Stimulated activated CD8-positive, alpha-beta memory T cell treated with anti-CD3 and anti-CD28 coated beads, Interleukin-7, amount 100 ng/mL, for 1 hour (primary cell): ENCODE measurements at places on chromosomes 2 and 18.

DNA sequence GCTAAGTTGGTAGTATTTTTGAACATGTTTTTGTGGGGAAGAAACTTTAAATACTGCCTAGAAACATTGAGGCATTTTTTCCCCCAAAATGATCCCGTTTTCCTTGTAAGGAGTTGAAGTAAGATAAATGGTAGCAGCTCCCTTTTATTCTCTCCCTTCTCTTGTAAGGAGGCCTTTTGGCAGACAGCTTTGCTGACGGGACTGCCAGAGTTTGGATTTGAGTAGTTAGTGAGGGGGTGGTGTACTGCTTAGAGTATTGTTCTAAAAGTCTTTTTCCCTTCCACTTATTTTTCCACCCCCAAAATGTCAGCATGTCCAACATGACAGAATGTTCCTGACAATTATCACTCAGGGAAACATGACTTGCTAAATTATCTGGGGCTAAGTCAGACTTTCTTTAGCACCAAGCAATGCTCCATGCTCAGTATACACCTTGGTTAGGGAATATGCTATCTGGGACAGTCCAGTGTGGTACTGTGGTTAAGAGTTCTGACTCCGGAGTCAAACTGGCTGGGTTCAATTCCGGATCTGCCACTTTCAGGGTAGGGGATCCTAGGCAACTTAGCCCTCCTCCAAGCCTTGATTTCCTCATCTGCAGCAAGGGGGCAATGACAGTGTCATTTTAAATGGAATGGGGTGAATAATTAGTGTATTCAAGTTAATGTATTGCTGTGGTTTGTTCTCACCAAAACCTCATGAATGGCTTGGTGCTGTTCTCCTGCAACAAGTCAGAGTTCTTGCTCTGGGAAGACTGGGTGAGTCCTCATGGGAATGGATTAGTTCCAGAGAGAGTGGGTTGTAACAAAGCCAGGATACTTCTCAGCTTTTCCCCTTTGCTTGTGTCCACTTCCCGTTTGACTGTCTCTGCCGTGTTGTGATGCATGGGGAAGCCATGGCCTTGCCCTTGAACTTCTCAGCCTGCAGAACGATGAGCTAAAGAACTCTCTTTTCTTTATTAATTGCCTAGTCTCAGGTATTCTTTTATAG, 116.2 kb downstream of the TANC1 start:
- DNase-seq = no peak

DNA sequence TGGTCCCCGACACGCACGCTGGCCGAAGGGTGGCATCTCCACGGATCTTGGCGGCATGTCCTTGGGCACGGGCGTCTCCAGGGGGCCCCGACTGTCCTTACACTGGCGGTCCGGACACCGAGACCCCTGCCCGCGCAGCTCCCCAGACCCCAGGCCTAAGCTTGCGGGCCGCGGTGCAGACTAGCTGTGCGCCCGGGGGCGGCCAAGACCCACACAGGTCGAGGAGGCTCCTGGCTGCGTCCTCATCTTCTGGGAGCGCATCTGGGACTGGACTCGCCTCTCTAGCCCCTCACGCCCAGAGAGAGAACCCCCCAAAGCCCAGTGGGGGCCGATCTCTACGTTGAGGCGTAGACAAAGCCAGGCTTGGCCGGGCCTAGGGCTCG, 475 bp upstream of the TWIST2 start:
- DNase-seq = no peak

- no peak for DNase-seq
These were observed 53.3 kb upstream of the CCDC195 start for GRCh38 chr2:224769489-224769888.

GRCh38 chr2:156326526-156327095, 5.9 kb downstream of the NR4A2 start:
- no peak for DNase-seq

GRCh38 chr2:20624884-20625485, 25.9 kb downstream of the HS1BP3 start:
- DNase-seq = no peak

GRCh38 chr2:113060396-113060795, 1.4 kb downstream of the IL36RN start:
- no peak for DNase-seq

DNA sequence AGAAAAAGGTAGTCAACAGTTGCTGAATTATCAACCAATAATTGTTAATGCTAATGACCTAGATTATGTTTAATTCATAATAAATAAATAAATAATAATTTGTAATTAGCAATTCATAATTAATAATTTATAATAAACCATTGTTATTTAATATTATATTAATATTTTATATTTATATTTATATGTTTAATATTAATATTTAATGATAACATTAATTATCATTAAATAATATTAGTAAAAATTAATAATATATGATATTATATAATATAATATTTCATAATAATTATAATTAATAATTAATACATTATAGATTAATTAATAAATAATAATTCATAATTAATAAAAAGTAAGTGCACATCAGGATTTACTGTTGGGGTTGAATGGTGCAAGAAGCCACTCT, 389.4 kb upstream of the RGPD4 start:
- no peak for DNase-seq

DNA sequence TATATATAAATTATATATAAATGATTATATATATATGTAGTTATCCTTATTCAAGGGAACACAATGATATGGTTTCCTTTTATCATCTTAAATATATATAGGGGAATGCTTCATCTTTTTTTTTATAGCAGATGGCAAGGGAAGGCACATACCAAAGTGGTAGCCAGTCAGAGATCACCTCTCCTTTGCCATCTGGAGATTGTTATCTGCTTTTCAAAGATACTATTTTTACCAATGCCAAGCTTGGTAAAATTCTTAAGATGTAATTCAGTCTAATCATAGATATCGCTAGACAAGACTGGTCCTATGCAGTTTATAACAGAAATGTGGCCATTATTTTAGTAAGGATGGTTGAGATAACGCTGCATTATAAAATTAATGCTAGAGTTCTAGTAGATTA, 64.7 kb upstream of the DSEL start:
- no peak for DNase-seq

DNA sequence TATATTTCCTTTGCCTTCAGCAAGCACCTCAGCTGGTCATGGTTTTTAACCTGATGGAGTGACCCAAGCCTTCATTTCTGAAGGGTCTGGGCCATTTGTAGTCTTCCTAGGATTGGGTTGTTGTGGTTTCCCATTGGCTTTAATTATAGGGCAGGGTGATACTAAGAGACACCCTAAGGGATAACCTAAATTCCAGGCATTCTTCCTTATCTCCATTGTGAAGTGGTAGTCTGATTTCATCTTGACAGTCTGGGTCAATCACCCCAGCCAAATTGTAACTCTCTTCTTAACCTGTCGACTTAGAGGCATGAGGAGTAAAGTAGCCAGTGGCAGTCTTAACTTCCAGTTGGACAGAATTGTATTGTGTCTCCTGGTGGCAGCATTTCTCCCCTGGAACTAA, 30.2 kb upstream of the MEX3C start:
- no peak for DNase-seq

DNA sequence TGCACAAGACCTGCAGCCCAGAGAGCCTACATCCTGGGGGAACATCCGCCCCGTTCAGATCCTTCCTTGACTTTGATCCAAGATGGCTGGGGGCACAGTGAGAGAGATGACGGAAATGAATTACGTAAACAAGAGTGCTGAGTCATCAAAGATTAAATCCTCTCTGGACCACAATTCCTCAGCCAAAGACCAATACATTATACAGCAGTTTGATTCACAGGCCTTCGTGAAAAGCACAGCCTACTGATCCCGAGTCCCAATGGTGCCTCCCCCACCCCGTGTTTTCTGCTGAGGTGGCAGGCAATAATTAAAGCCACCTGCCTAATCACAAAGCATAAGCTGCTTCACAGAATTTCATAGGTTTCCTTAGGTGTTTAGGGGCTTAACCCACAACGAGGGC, 43.0 kb downstream of the MYO5B start:
- no peak for DNase-seq

GRCh38 chr2:61014763-61015162, 2.8 kb upstream of the PEX13 start:
- no peak for DNase-seq

- DNase-seq = no peak
These were observed 26.0 kb downstream of the STK25 start for GRCh38 chr2:241482126-241482955.

GRCh38 chr2:178265851-178266250, 71.5 kb downstream of the OSBPL6 start:
- no peak for DNase-seq

DNA sequence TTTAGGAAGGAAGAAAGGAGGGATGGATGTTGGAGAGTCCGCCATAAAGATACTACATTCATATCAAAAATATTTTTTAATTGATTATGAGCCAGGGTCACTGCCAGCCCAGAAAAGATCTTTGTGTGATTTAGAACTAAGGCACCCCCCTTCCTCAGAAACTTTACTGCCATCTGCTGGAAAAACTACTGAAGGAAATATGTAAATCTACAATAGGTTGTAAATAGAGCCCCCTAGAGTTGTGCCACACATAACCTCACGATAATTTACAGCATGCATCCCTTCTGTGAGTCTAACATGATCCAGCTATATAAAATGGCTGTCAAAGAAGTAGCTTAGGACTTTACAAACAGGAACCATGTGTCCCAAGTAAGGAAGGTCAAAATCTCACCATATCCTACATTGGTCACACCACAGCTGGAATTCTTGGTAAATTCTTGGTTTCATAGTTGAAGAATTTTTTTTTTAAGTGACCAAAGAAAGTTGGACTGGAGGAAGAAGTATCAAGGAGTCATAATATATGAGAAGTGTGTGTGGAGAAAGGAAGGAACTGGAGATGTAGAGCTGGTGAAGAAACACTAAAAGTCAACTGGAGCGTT, 152.5 kb downstream of the CYP26B1 start:
- no peak for DNase-seq

DNA sequence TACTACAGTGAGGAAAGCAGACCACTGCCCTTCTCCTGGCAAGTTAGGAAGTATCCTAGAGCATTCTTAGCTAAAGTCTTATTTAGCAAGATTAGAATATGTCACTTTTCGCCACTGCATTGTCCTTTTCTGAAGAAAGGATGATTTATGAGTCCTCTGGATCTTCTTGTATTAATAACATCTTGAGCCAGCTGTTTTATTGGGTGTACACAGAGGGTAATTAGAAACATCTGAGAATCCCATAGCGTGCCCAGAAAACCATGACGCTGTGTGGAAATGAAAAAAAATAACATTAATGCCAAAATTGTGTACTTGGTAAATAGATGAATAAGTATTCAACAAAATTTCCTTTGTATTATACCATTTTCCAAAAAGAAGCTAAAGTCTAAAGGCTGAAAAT, 198.7 kb downstream of the LTBP1 start:
- no peak for DNase-seq

- no peak for DNase-seq
These were observed 295 bp upstream of the MTX2 start for GRCh38 chr2:176268976-176269318.

- no peak for DNase-seq
These were observed 58.7 kb downstream of the STEAP3 start for GRCh38 chr2:119282146-119282995.

DNA sequence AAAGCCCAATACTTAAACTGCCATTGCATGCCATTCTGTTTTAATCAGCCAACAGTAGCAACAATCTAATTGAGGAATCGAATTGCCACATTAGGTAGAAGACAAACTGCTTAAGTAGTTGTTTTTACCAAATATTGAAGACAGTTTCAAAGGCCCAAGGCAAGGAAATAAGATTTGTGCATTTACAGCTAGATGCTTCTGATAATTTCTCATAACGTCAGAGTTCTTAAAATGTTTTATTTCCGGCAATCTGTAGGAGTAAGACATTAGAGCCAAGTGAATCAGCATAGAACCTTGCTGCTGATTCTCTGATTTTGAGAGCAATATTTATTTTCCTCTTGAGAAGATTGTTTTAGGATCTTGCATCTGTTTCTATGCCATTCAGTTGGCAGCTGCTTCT, 174.3 kb downstream of the RBM43 start:
- DNase-seq = no peak

DNA sequence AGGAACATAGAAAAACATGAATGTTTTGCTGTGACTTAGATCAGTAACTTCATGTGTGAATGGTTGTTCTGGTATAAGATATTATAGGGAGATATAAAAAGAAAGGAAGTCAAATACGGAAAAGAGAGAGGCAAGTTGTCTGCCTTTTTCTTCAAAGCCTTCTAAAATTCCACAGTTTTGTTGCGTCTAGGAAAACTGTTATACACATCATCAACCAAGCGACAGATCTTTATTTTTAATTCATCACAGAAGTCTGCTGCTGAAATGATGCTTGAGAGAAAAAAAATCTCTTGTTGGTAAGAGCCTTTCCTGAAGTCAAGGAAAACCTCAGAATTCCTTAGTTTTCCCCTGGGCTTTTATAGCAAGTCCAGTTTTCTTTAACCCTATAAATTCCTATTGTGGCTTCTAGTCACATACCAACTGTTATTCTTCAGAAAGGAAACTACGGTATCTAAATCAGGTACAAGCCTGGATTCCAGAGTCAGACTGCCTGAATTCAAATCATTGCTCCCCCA, 36.3 kb upstream of the TANC1 start:
- no peak for DNase-seq

GRCh38 chr2:189862751-189863150, 78.5 kb downstream of the PMS1 start:
- no peak for DNase-seq

- no peak for DNase-seq
These were observed 556.0 kb upstream of the MEX3C start for GRCh38 chr18:51753365-51754057.

GRCh38 chr2:84838434-84839145, 42.3 kb downstream of the TRABD2A start:
- no peak for DNase-seq

DNA sequence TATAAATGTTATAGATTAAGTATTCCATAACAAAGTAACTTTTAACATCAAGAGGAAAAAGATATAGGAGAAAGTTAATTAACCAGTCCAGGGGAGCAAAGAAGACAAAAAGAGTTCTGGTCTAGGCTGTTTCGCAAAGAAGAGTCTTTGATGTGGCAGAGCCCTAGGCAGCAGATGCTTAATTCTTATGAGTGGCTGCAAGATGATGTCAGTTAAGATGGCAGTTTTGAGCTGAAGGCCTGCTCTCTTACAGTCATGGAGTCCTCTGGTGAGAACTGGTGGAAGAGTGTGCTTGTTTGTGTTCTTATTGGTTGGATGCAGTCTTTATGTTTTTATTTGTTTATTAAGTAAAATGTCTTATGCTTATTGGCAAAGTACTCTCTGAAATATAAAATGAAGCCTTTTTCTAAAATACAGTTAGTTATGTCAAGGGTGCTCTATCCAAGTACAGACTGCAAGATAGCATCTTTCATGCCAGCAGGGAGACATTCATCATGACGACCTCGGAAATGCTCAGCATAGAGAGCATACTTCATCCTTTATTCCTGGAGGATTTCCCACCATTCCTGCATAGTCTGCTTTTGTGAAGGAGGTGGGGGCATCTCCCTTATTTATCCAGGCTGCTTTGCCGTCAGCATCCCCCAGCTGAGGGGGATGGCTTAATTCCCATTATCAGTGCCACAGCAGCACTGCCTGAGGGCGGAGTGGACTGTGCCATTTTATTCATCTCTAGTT, 38.9 kb upstream of the SERPINE2 start:
- DNase-seq = no peak
